Fibroblast of upper back skin (primary cell): ENCODE measurements at places on chromosomes 12 and 14.

- DNase-seq = peak; percentile 44
These were observed 456.7 kb upstream of the SEL1L start for GRCh38 chr14:81990312-81990761.

GRCh38 chr12:53567961-53568808, 58.0 kb downstream of the ATF7 start:
- peak; percentile 36 for DNase-seq

DNA sequence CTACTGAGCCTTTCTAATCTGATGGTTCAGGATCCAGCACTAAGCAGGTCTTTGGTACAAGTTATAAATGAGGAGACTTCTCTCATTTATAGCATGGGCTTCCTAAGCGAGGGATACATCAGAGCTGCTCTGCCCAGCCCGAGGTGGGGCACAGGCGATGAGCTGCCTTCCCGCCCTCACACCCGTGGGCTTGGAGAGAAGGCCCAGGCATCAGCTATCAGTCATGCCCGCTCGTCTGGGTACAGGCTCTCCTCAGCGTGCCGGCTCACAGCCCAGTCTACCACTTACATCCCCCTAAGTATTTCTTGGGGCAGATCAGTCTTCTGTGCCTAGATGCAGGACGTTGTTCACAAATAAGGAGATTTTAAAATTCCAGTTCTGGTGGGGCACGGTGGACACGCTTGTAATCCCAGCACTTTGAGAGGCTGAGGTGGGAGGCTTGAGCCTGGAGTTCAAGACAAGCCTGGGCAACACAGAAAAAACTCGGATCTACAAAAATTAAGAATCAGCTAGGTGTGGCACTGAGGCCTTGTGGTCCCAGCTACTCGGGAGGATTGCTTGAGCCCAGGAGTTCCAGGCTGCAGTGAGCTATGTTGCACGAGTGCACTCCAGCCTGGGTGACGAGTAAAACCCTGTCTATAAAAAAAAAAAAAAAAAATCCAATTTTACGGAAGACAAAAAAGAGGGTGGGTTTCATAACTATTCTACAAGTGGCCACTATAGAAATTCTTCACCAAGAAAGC, 57.0 kb downstream of the CCDC88C start:
- DNase-seq = no peak

DNA sequence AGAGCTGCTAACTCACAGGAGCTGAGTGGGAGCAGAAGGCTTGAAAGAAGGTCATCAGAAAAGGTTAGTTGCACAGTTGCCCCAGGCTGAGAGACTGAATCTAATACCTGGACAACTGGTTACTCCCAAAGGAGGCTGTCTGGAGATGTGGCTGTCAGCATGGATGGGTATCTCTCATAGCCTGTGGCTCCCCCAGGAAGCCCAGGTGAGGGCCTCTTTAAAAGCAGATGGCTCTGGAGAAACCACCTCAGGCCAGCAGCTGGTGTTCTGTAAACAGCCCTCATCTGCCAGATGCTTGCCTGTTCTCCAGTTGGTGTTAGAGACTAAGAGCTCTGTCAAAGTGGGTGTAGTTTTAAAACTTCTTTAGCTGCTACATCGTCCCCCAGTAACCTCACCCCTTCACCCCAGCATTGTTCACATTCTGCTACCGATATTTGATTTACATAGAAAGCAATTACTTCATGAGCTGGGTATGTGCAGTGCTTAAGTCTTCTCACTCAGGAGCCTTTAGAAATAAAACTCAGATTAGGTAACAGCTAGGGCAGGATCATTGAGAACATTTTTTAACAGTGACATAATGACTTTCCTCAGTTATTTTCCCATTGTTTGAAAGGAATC, 25.8 kb downstream of the DACT1 start:
- DNase-seq = peak; percentile 90

DNA sequence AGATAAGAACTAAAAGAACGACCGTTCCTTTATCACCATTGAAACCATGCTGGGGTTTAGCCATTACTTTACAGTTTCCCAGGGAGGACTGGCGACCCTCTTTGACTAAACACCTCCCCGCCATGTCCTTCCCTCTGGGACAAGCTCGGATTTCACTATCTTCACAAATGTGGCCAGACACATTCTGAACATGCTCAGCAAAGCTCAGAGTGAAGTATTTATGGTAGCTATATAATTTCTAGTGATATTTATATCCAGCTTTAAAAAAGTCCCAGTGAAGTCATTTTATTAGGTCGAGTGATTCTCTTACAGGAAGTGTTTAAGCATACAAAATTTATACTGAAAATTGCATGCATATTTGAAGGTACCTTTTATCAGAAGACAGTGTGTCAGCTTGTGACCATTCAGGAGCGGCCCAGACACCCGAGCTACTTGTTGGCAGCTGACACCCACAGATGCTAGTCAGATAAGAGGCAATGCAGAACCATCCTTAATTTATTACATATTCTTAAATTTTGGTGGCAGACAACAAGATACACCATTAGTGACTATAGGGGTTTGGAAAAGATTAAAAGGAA, 36.8 kb downstream of the NIN start:
- DNase-seq = no peak

DNA sequence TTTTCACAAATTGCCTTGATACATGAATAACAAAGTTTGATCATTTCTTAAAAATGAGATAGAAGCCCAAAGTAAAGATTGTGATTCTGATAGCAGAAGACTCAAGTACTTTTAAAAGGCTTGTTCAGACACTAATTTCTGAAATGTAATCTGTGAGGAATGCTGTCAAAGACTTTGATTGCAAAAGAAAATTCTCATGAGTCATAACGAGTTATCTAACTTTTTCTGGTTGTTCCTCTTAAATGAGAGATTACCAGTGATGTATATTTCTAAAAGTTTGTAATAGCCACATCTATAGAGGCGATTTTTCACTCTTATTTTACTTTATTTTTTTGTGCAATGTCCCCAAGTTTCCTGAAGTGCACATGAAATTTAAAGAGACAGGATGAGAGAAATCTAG, 7.0 kb downstream of the PYGL start:
- DNase-seq = peak; percentile 41

- DNase-seq = no peak
These were observed 8.2 kb upstream of the CRADD start for GRCh38 chr12:93668919-93669418.

- DNase-seq = no peak
These were observed 7.0 kb downstream of the STON2 start for GRCh38 chr14:81392976-81393643.

DNA sequence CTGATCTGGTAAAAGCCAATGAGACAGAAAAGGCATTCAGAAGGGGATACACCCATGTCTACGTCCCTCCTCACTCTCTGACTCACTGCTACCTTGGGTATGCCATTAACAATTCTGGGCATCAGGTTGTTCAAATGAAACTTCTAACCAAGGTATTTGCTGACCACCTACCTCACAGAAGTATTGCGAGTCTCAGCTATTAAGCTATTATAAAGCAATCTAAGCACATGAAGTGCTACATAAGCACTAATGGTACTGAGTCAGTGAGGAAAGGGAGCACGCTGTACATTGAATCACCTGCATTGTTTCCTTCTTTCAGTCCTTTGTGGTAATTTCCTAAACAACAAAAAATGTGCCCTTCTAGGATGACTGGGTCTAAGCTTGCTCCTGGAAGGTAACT, 62.8 kb upstream of the CCDC91 start:
- no peak for DNase-seq

- peak; percentile 37 for DNase-seq
These were observed 520 bp upstream of the MON2 start for GRCh38 chr12:62466018-62466593.

DNA sequence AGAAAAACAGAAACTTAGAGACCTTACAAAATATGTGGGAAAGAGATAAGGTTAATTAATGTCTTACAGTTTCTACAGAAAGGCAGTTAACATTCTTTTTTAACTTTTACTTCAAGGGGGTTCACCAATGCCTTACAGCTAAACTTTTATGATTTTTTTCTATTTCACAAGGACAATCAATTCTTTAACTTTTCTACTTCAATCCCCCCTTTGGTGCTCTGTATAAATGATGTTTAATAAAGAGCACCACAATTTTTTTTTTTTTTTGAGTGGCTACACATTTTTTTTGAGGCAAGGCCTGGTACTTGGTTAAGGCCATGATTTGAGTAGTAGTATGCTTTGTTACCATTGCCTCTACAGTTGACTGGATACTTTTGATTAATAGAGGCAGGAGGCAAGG, 279.6 kb downstream of the PRKD1 start:
- no peak for DNase-seq

GRCh38 chr14:87152693-87153092, 840.3 kb downstream of the GALC start:
- no peak for DNase-seq

- DNase-seq = no peak
These were observed 224.3 kb upstream of the NAV3 start for GRCh38 chr12:77606348-77606747.

DNA sequence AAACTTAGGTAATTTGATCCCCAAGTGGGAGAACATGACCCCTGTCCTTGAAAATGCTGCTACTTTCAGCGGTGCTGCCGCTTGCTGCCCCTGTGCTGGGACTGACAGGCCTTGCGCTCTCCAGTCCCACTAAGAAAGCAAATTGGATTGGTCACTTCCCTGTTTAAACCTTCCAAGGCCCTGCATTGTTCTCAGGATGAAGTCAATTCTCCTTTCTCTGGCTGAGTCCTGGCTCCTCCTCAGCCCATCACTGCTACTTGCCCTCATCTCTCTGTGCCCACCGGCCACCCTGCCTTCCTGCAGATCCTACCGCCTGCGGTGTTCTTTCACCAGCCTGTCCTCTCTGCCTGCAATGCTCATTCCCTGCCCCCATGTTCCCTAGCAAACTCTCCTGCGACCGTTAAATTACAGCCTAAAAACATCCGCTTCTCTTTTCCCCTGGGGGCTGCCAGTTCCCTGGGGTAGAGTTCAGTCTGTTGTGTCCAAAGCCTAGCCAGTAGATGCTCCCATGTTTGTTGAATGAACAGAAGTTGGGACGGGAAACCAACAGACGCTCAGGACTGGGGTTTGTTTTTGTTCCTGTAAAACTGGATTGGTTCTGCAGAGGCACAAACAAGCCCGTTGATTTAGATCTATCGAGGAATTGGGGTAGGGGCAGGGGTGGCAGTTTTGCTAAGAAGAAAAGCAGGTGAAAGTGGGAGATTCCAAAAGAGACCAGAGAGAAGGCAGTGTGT, 127.3 kb upstream of the HIF1A start:
- no peak for DNase-seq
